ENCODE measurements at places on chromosomes 5 and 9.

- DNase-seq, result peak; percentile 45
These were observed 35.6 kb downstream of the ADRA1B start for GRCh38 chr5:159951834-159952233.

GRCh38 chr5:62643556-62644451 lies 65.2 kb downstream of the LRRC70 start:
- no peak for DNase-seq

DNA sequence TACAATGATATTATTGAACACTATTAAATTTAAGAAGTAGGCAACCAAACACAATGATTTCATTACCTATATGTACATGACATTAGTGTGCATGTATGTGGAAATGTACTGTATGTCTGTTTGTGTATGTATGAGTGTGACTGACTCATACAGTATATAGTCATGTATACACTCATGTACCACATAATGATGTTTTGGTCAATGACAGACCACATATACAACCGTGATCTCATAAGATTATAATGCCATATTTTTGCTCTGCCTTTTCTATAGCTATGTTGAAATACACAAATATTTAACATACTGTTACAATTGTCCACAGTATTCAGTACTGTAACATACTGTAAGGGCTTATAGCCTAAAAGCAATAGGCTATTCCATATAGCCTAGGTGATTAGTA lies 19.7 kb downstream of the SVEP1 start:
- peak; percentile 74 for DNase-seq

DNA sequence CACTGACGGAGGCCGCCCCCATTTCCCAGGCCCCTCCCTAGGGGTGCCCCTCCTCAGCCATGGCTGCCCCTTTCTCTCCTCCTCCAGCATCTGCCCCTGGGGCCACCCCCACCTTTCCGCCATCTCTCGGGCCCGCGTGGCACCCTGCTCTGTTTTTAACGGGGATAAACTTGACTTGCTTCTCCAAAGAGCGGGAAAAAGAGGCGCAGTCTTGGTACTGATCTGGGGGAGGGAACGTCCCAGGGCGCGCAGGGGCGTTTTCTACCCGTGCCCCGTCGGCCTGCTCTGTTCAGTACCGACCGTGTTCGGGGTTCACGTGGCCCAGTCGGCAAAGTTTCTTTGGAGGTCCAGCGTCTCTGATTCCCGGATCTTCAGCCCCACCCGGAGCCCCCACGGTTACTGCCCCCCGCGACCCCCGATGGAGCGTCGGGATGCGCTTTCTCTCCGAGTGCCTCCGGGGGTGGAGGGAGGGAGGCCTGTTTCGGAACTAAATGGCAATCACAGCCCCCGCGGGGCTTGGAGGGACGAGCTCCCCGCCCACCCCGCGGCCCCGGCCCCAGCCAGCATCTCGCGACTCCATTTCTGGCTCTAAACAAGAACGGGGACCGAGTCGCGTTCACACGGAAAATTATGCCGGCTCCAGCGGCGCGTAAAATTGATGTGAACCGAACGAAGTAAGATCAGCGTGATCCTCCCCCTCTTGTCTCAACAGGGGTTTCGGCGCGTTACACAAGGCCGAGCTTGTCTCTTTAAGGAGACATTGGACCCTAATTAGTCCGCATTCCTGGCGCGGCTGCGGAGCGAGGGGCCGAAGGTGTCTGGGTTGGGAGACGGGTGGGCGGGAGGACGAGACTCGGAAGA lies 1.1 kb upstream of the TLE4 start:
- peak; percentile 58 for DNase-seq

All from iris pigment epithelial cell (primary cell).